Stimulated activated CD8-positive, alpha-beta memory T cell treated with anti-CD3 and anti-CD28 coated beads, Interleukin-7, amount 100 ng/mL, for 1 hour (primary cell): ENCODE measurements at places on chromosomes 16 and 17.

DNA sequence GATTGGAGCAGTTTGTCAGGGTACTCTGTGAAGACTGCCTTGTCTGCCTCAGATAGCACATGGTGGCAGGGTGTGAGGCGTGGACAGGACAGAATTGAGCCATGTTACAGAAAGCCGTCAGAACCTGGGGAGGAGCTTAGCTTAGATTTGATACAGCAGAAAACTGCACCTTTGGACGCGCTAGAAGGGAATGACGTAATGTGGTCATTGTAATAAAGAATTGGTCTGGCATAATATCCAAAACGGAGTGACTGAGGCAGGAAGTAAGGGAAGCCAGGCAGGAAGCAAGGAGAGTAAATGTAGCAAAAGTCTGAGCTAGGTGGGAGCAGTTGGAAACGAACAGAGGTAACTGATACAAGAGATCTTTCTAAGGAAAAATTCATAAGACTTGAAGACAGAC, 140.2 kb downstream of the CYB561 start:
- DNase-seq = no peak

GRCh38 chr17:60748204-60748603, 70.6 kb downstream of the BCAS3 start:
- no peak for DNase-seq

DNA sequence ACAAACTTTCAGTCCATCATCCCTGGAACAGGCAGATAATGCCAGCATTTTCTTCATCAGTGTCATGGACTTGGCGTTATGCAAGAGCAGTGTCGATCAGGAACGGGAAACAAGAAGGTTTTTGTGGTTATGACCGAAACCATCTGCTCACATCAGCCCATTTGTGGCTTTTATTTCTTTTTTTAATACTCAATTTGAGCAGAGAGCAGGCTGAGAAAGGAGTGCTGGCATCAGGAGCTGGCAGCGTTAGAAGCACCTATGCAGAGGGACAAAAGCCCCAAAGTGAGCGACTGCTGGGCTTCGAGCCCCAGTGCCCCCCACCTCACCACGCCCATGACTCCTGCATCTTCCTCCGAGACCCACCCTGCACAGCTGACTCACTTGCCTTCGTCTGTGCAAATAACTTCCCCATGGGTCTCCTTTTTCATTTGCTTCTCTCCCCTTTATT, 16.2 kb upstream of the CD300E start:
- no peak for DNase-seq

DNA sequence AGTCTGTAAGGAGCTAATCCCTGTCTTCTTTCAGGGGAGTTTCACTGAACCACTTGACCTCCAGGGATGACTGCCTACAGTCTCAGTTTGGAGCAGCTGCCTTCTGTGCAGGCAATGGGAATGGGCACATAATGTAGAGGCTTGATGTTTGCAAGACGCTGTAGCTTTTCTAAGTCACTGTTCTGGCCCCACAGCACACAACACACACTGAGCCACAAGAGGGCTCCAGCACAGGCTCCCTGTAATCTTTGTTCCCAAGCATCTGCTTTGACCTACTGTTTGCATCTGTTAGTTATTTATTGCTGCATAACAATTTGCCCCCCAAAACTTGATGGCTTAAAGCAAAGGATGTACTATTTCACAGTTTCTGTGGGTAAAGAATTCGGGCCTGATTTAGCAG, 419.0 kb upstream of the ASIC2 start:
- DNase-seq = no peak

GRCh38 chr16:69917739-69918138, 33.4 kb upstream of the CLEC18A start:
- no peak for DNase-seq

- no peak for DNase-seq
Observed at GRCh38 chr17:43042025-43042628, 17.1 kb downstream of the RND2 start.

DNA sequence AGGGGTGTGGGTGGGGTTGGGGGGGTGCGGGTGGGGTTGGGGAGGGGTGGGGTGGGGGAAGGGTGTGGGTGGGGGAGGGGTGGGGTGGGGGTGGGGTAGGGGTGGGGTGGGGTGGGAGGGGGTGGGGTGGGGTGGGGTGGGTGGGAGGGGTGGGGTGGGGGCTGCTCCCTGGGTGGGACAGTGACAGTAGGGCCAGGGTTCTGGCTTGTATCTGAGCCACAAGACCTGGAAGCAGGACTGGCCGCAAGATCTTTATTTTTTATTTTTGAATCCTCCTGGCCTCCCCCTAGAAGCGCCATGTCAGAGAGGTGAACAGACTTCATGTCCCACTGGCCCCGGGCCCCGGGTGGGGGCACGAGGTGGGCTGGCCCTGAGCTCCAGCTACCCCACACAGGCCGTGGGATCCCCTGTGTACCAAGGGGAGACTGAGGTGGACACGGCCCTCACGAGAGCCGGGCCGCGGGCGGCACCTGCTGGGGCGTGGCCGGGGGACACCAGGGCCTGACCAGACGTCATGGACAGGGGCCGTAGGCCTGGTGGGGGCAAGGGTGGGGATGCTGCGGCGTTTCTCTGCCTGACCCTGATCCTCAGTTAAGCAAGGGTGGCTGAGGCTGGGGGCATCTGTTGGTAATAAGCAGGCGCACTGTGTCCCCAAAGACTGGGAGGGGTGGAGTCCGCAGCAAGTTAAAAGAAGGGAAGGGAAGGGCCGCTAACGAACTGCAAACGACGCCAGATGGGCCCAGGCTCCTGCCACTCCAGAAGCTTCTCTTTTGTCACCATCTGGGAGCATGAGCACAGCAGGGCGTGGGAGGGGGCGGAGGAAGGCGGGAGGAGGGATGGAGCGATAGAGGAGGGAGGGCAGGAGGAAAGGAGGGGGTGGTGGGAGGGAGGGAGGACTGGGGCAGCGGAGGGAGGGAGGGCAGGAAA, 22.3 kb upstream of the PABPN1L start:
- no peak for DNase-seq
